ENCODE measurements at places on chromosomes 1 and 21.

- no peak for DNase-seq
Observed at GRCh38 chr1:234372011-234372757, 1.1 kb upstream of the COA6 start.

- DNase-seq = no peak
Observed at GRCh38 chr1:172536256-172536655, 3.3 kb downstream of the SUCO start.

DNA sequence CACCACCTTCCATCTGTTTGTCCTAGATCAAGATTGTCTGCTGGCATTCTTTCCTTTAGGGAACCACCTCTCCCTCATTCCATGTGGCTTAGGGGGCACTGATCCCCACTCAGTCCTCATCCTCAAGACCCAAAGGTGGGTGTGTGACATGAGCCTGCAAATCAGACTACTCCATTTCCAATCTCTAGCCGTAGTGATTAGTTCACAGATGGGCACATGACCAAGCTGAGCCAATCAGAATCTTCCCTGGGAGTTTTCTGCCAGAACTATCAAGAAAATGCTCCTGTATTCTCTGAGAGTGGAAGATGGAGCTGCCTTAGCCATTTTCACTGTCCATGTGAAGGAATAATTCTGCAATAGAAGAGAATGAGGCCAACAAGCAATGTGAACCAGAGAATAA lies 19.3 kb upstream of the PTPRF start:
- DNase-seq = no peak

DNA sequence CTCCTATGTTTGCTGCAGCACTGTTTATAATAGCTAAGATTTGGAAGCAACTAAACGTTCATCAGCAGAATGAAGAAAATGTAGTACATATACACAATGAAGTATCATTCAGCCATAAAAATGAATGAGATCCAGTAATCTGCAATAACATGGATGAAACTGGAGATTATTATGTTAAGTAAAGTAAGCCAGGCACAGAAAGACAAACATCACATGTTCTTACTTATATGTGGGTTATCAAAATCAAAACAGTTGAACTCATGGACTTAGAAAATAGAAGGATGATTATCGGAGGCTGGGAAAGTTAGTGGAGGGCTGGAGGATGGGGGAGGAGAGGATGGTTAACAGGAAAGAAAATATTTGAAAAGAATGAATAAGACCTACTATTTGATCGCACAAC lies 1017.6 kb downstream of the KCNT2 start:
- DNase-seq = no peak

- no peak for DNase-seq
Observed at GRCh38 chr1:159827102-159827490, 423 bp downstream of the SLAMF8 start.

GRCh38 chr1:92883297-92883696 lies 51.5 kb downstream of the RPL5 start:
- DNase-seq = no peak

- no peak for DNase-seq
Observed at GRCh38 chr1:38941527-38942019, at the start of gene RHBDL2. Gene RHBDL2 (minus strand): TSS chr1:38941830. CDS start chr1:38919212, 22,618 bp downstream.
